Myocyte (in vitro differentiated cells): ENCODE measurements at places on chromosomes 7 and 10.

- no peak for DNase-seq
Measured at GRCh38 chr7:69822386-69822785, 224.1 kb downstream of the AUTS2 start.

GRCh38 chr10:12699781-12700556 is 301.5 kb downstream of the CCDC3 start:
- no peak for DNase-seq

DNA sequence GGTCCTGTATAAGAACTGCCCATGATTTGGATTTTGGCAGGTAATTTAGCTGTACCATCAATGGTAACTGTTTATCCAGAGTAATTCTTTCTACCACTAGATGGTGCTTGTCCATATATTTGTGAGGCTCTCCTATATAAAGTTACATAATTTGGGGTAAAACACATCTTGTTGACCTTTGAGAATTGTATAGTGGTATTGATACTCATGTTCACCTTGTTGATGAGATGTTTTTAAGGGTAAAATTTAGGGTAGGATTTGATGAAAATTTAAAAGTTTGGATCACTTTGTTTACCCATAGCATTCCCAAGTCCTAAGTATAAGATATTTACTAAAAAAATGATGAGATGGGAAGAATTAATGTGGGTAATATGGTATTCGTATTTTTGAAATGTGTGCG is 31.6 kb downstream of the ST7 start:
- DNase-seq = peak; percentile 45

GRCh38 chr7:78576236-78576635 is 777.7 kb downstream of the PHTF2 start:
- DNase-seq = peak; percentile 31

- no peak for DNase-seq
Measured at GRCh38 chr7:106367018-106367420, 82.2 kb upstream of the NAMPT start.

DNA sequence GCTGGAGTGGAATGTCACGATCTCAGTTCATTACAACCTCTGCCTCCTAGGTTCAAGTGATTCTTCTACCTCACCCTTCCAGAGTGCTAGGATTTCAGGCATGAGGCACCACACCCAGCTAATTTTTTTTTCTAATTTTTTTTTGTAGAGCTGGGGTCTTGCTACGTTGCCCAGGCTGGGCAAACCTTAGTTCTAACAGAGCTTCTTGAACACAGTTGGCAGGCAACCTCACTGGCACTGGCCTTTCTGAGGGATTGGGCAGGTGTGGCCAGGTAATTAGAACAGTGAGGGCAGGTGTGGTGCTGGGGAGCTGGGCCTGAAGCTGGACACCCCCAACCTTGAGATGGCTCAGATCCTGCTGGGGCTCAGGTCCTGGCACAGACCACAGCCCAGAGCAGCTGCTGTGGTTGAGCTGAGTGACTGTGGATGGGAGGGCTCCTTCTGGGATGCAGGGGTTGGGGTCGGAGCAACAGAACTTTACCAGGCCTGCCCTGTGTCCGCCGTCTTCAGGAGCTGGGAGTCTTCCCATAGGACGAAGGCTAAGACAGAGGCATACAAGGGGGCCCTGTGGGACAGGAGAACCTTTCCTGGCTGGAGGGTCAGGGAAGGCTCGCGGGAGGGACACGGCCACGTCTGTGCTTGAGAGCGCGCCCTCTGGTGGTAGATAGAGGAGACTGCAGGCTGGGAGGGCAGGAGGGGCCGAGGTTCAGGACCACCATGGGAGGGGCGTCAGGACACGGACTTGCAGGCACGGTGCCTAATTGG is 48.2 kb downstream of the COL26A1 start:
- peak; percentile 47 for DNase-seq

DNA sequence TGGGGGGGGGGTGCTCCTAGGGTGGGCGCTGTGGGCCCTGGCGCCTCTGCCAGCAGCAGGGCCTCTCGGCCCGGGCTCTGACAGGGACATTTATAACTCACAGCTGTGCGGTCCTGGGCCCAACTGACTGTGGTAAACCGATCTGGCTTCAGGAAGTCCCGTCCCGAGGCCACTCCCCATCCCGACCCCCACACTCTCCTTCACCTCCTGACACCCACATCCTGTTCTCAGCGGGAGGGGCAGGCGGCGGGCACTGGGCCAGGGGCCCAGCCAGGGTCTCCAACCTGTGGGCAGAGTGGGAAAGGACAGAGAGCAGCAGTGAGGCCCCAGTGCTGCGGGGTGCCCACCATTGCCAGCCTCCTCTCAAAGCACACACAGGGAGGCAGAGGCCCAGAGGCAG is 69.1 kb downstream of the ZMIZ1 start:
- peak; percentile 90 for DNase-seq

DNA sequence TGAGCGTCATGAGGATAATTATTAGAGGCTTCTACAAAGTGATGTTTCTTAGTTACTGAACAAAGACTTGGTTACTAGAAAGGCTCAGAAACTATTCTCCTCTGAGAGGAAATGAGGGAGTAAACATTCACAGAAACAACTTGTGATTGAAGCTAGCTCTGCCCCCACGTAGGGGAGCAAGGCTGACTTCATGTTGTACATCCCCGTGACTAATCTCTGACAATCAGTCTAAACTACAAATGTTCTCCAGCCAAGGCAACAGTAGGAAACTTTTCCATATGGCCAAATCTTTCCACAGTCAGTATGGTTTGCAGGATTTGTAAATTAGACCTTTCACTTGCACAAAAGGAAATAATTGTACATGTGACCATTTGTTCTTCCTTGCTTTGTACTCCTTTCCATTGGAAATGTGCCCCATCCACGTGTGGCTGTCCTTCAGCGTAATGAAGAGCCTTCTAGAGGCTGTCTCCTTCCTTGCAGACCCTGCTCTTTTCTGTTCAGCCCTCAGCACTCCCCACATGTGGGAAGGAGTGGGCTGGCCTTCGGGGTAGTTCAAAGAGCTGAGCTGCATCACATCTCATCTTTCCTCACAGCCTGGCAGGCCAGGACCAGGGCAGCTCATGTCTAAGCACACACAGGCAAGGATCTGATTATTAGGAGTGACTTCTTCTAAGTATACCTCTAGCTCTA is 93.5 kb downstream of the PCGF5 start:
- peak; percentile 25 for DNase-seq

- DNase-seq = no peak
Measured at GRCh38 chr10:86366033-86366901, at the start of gene GRID1. Gene GRID1, minus strand, starts transcription at chr10:86366795.

GRCh38 chr10:132175408-132175807 is 11.3 kb upstream of the DPYSL4 start:
- DNase-seq = no peak

DNA sequence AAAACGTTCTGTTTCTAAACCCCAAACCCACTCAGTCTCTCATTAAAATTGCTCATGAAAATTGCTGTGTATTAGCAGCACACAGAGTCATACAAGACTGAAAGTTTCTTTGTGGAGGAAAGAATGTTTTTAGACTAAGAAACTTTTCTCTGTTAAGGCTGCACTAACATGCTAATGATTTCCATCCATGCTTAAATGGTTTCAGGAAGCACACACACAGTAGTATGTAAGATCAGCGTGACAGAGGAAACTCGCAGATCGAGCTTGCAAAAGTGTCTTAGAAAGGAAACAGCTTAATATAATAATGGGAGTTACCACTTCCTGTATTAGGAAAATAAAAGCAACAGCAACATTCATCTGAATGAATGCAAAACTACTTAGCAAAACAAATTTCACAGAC is 112.7 kb downstream of the ICA1 start:
- no peak for DNase-seq

- DNase-seq = no peak
Measured at GRCh38 chr7:139697056-139697455, 80.7 kb downstream of the HIPK2 start.

GRCh38 chr10:61475449-61475873 is 22.3 kb upstream of the TMEM26 start:
- no peak for DNase-seq

- DNase-seq = no peak
Measured at GRCh38 chr10:133405844-133406527, 12.0 kb downstream of the MTG1 start.

GRCh38 chr7:139294241-139294640 is 46.9 kb upstream of the FMC1 start:
- no peak for DNase-seq

DNA sequence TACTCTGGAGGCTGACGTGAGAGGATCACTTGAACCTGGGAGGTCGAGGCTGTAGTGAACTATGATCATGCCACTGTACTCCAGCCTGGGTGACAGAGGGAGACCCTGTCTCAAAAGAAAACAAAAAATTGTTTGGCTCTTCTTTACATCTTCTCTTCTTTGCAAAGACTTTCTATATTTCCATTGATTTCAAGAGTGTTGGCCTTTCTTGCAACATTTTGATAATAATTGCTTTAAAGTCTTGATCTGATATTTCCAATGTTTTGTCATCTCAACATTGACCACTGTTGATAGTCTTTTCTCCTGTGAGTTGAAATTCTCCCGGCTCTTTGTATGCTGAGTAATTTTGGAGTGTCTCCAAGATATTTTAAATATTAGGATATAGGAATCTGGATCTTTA is 17.8 kb upstream of the CLDN4 start:
- no peak for DNase-seq

DNA sequence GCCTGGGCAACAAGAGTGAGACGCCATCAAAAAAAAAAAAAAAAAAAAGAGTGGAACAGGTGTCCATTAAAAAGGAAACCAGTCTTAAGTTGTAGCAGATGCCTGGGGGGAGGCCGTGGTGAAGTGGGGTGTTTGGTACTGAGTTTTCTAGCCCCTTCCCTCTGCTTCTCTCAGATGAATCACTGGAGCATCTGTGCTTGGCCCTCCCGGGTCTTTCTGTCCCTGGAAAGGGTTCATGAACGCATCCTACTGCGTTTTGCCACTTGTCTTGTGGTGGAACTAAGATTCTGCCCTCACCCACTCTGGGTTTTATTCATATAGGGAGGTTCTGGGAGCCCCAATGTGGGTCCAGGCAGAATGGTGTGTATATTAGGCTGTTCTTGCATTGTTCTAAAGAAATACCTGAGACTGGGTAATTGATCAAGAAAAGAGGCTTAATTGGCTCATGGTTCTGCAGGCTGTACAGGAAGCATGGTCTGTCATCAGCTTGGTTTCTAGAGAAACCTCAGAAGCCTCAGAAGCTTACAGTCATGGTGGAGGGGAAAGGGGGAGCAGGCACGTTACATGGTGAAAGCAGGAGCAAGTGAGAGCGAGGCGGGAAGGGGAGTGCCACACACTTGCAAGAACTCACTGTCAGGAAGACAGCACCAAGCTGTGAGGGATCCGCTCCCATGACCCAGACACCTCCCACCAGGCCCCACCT is 63.5 kb downstream of the CAMK1D start:
- DNase-seq = no peak

DNA sequence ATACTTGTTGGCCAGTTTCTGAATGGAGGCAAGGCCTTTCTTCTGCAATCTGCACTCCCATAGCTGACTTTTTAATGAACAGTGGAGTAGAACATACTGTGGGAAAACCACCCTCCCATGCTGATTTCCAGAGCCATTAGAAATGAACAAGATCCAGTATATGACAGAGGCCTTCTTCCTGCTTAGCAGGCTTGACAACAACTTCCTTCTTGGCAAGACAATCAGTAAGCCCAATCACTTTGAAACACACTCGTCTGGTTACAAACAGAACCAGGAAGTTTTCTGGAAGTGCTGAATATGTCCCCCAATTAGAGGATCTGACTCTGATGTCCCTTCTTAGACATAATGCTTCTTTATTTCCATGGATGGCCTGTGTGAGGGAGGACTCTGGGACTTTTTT is 103.4 kb downstream of the SAMD9 start:
- peak; percentile 25 for DNase-seq

- DNase-seq = peak; percentile 48
Measured at GRCh38 chr10:22252224-22252800, 34.5 kb upstream of the EBLN1 start.

DNA sequence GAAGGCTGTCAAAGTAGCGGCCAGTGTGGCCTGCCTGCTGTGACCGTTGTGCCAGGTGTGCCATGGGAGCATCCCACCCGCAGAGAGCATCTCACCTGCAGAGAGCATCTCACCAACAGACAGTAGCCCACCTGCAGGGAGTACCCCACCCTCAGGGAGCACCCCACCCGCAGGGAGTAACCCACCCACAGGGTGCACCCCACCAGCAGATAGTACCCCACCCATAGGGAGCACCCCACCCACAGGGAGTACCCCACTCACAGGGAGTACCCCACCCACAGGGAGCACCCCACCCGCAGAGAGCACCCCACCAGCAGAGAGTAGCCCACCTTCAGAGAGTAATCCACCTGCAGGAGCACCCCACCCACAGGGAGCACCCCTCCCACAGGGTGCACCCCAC is 476.5 kb downstream of the TCERG1L start:
- no peak for DNase-seq

- no peak for DNase-seq
Measured at GRCh38 chr7:2209961-2210323, 22.8 kb downstream of the MAD1L1 start.

DNA sequence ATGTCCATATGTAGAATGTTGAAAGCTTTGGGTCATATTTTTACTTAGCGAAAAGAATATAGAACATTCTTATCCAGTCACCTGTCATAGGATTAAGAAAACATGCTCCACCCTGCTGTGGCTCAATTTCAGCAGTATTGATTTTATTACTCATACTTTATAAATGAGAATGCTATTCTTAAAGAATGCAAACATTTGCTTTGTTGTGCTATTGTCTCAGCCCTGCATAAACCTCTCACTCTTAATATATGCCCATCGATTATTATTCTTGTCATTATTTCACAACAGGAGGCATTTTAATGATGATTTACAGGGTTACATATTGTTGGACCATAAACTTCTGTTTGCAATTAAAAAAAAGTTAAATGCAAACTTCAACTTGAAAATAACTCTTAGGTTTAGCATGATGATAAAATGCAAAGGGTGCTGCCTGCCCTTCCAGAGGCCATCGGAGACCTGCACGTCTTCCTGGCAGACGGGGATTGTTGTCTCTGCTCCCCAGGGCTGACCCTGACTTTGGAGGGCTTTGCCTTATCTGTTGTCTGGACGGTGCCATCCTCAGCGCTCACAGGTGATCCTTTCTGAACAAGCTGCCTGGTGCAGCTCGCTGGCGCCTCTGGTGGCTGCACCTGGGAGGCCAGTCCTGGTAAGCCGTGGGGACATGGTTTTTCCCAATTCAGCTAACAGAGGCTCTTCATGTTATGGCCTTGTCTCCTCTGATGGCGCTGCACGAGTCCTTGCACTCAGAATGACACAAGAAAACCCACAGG is 50.0 kb upstream of the SHH start:
- no peak for DNase-seq

- DNase-seq = peak; percentile 37
Measured at GRCh38 chr10:100325158-100325557, 4.9 kb downstream of the PKD2L1 start.

- DNase-seq = no peak
Measured at GRCh38 chr7:134070673-134071072, 56.5 kb upstream of the LRGUK start.

DNA sequence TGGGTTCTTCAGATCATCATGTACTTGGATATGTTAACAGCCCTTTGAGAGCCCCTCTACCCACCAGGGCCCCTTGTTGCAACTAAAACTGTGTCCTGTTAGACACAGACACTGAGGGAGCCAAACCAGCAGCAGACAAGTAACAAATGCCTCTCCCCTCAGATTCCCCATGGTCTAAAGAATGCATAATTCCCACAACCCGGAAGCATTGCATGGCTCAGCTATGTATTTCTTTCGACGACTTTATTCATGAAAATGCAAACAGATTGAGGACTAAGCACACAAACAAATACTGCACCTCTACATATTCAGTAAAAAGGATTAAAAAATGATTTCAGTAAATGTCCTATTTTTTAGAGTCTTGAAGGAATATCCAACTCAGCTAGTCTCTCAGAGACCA is 70.1 kb upstream of the HECW1 start:
- DNase-seq = no peak
